ENCODE measurements at places on chromosomes 5 and 9. TPM values are rescaled to one million over a fixed set of nuclear protein-coding genes. Genes with fewer than 3 reads are reported as not detected.
A peak's percentile ranks its signal among the peaks of the same experiment; 100 is the strongest.

DNA sequence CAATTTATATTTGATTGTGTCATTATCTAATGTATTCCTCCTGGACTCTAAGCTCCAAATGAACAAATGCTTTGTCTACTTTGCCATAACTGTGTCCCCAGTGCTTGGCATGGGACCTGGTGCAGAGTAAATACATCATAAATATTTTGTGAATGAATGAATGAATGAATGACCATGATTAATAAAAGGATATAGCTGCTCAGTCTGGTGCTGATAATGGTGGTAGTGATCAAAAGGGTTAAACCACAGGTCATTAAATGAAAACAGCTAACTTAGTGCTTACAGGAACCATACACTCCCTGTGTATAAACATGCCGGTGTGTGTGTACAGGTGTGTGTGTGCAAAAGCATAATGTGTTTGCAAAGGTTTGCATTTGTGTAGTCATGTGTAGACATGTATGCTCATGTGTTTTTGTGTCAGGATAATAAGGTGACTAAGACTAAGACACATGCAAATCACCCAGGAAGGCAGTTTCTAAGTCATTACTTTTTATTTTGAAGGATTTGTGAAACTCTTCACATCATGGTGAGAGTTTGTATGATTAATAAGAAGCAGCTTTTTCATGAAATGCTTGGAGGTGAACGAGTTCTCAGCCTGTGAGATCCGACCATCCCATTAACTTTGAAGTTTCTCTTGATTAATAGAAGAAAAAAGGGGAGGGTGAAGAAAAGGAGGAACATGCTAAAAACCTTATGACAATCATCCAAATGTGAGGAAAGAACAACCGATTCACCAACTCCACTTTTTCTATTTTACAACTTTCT lies 24.6 kb downstream of the SPARC start:
- H3K4me3 ChIP-seq = peak overlapping the region; percentile 41
- H3K4me1 ChIP-seq = peaks cover 51% of the 10 kb centered on the region
- no peaks in the 10 kb centered on the region for H3K36me3 ChIP-seq
- peak overlapping the region; percentile 51 for H3K27ac ChIP-seq
- H3K27me3 ChIP-seq = no peaks in the 10 kb centered on the region

GRCh38 chr9:115240676-115241075 lies 122.7 kb upstream of the TNC start:
- H3K27ac ChIP-seq = no peak overlapping the region
- DNase-seq = no peak
- no peaks in the 10 kb centered on the region for H3K4me1 ChIP-seq
- H3K4me3 ChIP-seq = no peak overlapping the region
- H3K27me3 ChIP-seq = no peaks in the 10 kb centered on the region

OBP2B gene
- not detected for total RNA-seq

GRCh38 chr5:112065781-112066180 lies 308.8 kb upstream of the NREP start:
- H3K4me3 ChIP-seq = no peak overlapping the region
- H3K4me1 ChIP-seq = no peaks in the 10 kb centered on the region
- no peak overlapping the region for H3K27ac ChIP-seq
- no peaks in the 10 kb centered on the region for H3K36me3 ChIP-seq
- DNase-seq = no peak
- H3K27me3 ChIP-seq = no peaks in the 10 kb centered on the region

NR2F1-AS1 gene
- total RNA-seq = not detected

Data from Karpas-422 (cell line).